ENCODE measurements at places on chromosomes 3 and 15.
A peak's percentile ranks its signal among the peaks of the same experiment; 100 is the strongest.

- DNase-seq, result no peak
These were observed 91.7 kb downstream of the CHSY1 start for GRCh38 chr15:101159936-101160815.

- no peak for DNase-seq
These were observed 83.2 kb upstream of the SNRPA1 start for GRCh38 chr15:101378171-101378755.

DNA sequence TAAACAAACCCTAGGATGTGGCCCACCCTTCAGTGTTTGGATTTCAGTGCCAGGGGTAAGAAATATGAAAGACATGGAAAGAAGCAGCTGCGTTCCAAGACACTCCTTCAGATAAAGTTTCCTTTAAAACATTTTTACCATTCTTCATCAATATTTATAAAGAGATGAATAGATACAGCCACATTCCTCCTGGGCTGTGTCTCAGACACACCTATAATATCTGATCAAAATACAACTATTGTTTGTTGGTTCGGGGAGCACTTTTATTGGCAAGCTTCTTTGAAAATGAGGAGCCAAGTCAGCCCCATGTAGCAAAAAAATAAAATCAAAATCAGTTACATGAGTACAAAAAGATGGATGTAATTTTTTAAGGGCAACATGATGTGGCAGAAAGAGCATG lies 53.2 kb downstream of the RPL22L1 start:
- no peak for DNase-seq

GRCh38 chr15:34768530-34768929 lies 13.7 kb upstream of the GJD2 start:
- DNase-seq, result no peak

GRCh38 chr3:177523067-177523675 lies 325.9 kb upstream of the TBL1XR1 start:
- no peak for DNase-seq

GRCh38 chr3:55989366-55989765 lies 478.9 kb downstream of the ERC2 start:
- no peak for DNase-seq

DNA sequence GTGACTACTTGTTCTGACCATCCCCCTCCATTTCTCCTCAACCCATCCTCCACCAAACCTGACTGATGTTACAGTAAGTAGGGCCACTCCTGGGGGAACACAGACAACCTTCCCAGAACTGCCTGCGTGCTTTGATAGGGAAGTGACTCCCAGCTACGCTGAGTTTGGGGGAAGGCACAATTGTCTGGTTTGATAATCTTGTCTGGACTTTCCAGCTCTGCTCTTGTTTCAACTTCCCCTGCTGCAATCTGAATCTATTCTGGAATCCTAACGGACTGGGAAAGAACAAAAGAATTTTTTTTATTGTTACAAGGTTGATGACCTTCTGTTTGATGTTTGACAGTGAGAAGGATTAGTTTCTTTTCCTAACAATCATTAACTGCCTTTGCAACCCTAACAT lies 895.6 kb downstream of the ROBO1 start:
- DNase-seq, result no peak

DNA sequence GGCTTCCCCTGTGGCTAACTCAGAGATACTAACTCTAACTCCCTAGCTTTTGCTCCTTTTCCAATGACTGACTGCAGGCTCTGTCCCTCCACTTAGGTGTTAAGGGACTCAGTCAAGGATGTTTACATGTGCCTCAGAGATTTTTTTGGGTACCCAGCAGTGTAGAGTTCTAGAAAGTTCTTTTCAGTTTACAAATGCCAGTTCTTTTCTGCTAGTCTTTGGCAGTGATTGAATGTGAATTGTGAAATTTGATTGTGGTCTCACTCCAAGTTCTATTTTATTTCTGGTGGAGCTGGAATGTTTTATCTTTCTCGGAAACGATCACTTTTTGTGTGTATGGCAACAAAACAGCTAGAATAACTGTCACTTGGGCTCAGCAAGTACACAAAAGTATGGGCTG lies 60.6 kb downstream of the IL1RAP start:
- DNase-seq, result no peak

- no peak for DNase-seq
These were observed 22.0 kb upstream of the ZCWPW2 start for GRCh38 chr3:28326458-28326926.

DNA sequence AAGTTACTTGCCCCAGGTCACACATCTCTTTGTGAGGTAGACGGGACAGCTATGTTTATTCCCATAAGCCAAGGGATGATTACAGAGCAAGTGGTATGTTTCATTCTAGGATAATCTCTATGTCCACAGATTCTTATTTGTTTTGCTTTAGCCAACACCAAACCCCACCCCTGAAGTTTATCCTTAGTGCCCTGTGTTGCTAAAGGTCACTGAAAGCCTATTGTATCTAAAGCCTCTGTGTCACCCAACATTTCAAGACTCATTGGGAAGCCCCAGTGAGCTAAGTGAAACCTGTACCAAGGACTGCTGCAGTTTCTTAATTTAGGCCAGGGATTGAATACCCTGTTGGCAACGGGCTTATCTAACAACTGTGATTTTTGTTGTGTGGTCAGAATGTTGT lies 135.6 kb downstream of the ADAMTS9 start:
- no peak for DNase-seq

DNA sequence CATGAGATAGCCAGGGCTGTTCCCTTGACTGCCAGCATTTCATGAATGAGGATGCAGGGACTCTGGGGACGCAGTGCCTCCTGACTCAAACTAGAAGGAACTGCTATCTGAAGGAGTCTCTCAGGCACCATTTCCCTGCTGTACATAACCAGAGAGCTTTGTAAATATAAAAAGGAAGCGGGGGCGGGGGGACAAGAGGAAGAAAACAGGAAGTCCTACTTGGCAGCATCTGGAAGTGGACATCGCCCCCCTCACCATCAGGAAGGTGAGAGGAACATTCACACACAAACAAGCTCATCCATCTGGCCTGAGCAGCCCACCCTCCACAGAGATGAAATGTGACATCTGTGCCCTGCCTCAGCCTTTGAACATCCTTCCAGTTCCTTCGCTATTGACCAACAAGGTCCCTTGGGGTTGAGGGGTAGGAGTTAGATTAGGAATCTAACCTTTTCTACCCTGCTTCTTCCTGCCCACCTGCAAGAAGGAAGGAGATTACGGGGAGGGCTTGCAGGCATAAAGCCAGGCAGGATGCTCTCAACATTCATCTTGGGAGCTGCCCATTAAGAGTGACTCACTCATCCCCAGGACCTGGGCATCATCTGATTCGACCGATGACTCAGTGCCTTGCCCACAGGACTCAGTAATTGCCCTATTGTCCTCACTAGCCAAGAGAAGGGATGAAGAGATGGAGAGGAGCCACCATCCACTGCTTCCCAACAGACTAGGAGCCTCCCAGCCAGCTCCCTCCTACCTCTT lies 31.9 kb downstream of the SH3BP5 start:
- DNase-seq, result peak; percentile 100

DNA sequence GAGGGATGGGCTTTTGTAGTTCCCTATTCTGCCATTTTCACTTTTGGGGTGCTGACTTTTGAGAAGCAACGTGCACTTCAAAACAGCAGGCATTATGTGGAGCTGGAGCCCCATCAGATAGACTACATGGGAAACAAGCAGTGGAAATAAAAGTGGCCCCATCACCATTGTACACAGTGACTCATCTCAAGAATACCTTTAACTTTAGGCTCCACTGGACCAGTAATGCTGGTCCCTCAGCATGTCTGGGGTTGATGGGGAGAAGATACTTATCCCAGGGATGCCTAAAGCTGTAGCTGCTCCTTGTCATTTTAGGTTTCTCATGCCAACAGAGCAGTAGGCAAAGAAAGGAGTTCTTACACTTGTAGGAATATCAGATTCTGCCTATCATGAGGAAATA lies 45.0 kb downstream of the LSM3 start:
- DNase-seq, result no peak

DNA sequence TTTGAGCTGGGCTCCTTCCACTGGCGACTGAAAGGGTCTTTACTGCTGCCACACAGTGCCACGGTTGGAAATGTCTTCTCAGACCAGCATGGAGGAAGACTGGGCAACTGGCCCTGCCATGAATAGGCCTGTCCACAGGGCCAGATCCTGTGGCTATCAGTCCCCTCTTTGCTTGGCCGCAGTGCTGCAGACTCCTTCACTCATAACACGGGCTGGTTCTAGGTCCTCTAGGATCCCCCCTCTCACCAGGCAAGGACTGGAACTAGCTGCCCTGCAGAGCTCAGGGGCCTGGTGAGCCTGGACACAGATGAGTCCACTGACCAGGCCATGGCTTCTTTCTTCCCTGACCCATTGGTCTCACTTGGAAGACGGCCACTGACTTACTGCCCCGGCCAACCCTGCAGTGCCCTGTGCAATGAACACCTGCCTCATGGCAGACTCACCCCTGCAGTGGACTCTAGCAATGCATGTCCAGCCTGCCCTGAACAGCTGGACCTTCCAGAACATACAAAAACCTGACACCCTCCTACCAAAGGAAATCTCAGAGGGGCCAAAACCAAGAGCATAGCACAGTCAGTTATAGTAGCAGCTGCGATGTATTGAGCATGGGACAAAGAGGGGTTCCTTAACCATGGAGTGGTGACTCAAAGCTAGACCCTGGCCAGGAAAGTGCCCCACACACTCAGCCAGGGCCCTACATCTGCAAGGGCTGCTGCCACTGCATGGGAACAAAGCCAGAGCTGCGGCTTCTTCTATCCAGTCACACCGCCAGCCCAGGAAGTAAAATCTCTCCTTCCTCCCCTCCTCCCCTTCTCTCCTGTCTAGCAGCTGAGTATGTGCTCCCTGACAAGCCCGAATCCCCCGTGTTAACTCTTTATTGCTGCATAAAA lies 72.1 kb upstream of the ITGA11 start:
- DNase-seq, result peak; percentile 57

GRCh38 chr3:4752201-4753072 lies 226.8 kb upstream of the BHLHE40 start:
- no peak for DNase-seq

GRCh38 chr3:48855681-48856447 lies 8.2 kb upstream of the PRKAR2A start:
- no peak for DNase-seq

DNA sequence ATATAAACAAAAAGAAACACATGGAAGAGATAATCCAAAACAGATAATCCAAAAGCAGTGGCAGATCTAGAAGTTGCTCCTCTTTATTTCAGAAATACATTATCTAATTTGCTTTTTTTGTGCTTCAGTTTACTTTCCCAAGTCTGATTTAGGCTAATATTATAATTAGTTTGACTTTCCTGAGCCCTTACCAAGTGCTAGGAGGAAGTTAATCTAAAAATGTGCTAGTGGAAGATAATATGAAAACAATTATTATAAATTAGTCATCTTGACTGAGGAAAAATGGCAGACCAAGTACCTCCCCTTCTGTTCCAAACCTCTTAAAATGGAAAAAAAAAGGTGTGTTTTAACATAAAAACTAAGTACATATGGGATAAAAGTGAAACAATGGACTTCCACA lies 17.5 kb downstream of the SLC9A9 start:
- DNase-seq, result no peak

- no peak for DNase-seq
These were observed 6.4 kb downstream of the C3orf52 start for GRCh38 chr3:112092496-112093179.

GRCh38 chr3:51642462-51642861 lies 28.6 kb upstream of the TEX264 start:
- no peak for DNase-seq

- DNase-seq, result no peak
These were observed 38.4 kb upstream of the FOXB1 start for GRCh38 chr15:59965741-59966140.

DNA sequence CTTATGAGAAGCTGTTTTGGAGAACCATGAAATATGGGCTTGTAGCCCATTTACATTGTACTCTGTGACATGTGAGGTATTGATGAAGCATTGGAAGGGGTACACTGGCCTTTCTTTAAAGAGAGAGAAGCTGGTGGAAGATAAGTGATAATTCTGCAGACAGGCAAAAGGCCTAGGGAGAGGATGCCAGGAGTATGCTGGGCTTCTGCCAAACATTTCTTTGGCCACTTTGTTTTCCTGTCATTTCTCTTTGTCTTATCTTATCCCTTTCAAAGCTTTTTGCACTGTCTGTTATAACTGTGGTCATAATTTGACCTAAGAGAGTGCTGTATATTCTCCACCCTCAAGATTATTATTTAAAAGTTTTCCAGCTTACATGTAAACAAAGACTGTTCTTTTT lies 109.6 kb upstream of the SEMA6D start:
- DNase-seq, result no peak

GRCh38 chr3:13146643-13147143 lies 73.5 kb upstream of the IQSEC1 start:
- DNase-seq, result no peak

GRCh38 chr3:77319711-77320110 lies 279.8 kb downstream of the ROBO2 start:
- DNase-seq, result no peak

DNA sequence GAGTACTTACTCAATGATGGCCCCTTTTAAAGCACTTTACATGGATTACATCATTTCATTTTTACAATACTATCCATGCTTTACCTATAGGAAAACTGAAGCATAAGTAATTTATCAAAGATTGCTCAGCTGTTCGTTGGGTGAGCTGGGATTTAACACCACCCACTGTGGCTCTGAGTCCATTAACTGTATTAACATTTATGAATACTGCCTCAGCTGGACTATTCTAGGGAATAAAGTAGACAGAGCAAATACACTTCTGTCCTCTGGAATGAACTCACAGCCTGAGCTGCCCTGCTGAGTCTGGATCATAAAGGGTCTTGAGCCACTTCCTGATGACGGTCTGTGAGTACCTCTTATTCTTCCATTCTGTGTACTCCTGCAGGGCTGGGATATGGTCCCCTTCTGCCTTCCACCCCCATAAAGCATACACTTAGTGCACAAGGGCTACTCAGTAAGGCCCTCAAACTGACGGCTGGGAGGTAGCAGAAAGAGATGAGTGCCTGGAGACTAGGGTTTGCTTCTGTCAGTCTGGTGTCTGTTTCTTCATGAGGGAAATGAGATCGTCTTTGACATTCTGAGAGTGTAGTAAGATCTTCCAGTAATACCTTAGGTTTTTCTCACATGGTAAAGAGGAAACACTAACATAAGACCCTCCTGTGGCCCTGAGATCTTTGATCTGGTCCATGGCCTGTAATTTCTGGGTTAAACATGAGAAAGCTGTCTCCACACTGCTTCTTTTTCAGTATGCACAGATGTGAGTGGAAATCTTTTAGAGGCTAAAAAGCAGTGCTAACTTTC lies 12.6 kb upstream of the ST6GAL1 start:
- no peak for DNase-seq

- DNase-seq, result no peak
These were observed 45.7 kb downstream of the NUDT16 start for GRCh38 chr3:131427226-131427625.

- DNase-seq, result no peak
These were observed 7.9 kb downstream of the SLC25A26 start for GRCh38 chr3:66228707-66229106.

All from A172 (cell line).